ENCODE measurements at places on chromosomes 5 and 9.
A peak's percentile ranks its signal among the peaks of the same experiment; 100 is the strongest.

DNA sequence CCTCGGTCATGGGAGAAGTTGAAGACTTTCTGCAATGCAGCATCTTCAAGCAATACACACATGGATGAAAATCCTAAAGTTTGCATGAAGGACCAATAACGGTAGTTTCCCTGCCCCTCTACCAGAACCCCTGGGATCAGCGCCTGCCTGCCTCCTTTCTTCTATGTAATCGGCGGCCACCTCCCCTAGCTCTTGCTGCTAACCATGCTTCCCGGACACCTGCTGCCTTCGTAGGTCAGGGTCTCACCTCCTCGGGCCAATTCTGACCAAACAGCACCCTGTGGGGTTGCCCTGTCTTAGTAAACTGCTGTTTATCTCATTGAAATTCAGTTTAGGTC is 388 bp upstream of the MED10 start:
- peaks cover 4% of the 10 kb centered on the region for H3K27me3 ChIP-seq
- peak overlapping the region; percentile 98 for H3K4me3 ChIP-seq
- peak overlapping the region; percentile 42 for H3K27ac ChIP-seq
- DNase-seq, result no peak

DNA sequence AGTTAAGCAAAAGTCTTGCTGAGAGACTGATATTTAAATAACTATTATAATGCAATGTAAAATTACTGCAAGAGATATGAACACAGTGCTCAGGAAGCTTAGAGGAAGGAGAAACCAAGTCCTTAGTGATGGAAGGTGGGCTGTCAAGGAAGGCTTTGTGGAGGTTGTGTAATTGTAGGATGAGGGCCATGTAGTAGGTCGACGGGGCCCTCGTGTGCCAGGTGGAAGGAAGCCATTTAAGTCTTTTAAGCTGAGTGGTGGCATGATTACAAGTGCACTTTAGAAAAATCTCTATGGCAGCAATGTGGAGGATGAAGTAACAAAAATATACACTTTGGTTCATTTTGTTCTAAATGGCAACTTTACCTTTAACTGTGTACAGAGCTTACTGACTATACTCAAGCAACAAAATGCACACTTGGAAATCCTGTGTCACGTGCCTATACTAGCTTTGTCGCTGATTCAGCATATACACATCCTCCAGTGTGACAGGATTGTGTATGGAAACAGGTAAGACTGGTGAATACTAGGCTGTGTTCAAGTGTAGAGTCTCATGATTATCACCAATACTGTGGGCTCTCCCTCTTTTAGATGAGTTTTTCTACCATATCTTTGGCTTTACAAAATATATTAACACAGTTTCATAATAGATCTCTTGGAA is 78.6 kb downstream of the TMC1 start:
- H3K4me3 ChIP-seq, result no peak overlapping the region
- DNase-seq, result no peak
- no peaks in the 10 kb centered on the region for H3K36me3 ChIP-seq
- H3K4me1 ChIP-seq, result no peaks in the 10 kb centered on the region
- no peaks in the 10 kb centered on the region for H3K27me3 ChIP-seq
- H3K27ac ChIP-seq, result no peak overlapping the region

- no peak overlapping the region for H3K27ac ChIP-seq
- no peak overlapping the region for H3K4me3 ChIP-seq
- H3K4me1 ChIP-seq, result no peaks in the 10 kb centered on the region
- DNase-seq, result no peak
- H3K27me3 ChIP-seq, result no peaks in the 10 kb centered on the region
- H3K36me3 ChIP-seq, result no peaks in the 10 kb centered on the region
These were observed 60.7 kb upstream of the IFNE start for GRCh38 chr9:21542787-21543186.

DNA sequence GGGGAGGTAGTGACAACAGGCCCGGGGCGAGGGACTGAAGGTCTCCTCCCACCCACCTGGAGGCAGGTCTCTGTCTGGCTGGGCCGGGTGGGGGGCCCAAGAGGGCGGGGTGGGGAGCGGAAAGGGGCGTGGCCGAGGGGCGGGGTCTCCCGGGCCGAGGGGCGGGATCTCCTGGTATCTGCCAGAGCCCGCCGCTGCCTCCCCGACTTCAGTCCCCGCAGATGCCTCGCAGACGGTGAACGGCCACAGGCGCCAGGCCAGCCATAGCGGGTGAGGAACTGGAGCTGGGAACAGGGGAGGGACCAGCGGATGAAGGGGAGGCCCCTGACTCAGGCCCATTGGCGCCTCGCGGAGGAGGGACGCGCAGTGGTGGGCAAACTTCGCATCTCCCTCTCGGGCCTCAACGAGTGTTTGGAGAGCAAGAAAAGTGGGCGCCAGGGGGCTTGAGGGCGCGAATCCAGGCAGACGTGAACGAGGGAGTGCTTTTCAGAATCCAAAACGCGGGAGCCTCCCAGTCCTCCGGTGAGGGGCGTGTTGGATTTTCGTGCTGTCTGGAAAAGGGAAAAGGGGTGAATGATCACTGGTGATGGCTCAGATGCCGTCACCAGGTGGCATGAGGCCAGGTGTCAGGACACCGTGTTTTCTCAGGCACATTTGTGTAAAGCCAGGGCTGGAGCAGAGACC is at the start of gene ADGRD2:
TSS of gene ADGRD2 (plus strand) at position 211 of the 684 bp plus-strand sequence. CDS start 1,216 bp downstream, outside the sequence.
- H3K27me3 ChIP-seq, result peaks cover 58% of the 10 kb centered on the region
- H3K4me1 ChIP-seq, result no peaks in the 10 kb centered on the region
- H3K4me3 ChIP-seq, result no peak within 1 kb of the TSS

DNA sequence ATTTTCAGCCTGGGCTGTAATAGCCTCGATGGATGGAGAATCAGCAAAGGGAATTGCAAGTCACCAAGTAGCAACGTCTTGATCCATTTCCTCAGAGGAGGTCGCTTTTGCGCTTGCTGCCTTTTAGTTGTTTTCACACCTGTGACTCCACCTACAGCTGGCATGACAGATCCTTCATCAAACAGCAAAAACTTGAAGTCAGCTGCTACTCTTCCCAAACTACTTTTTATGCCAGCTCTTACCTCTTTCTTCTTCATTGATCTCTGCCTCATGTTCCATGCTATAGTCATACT is 107.7 kb downstream of the MAT2B start:
- no peak overlapping the region for H3K4me3 ChIP-seq
- H3K27me3 ChIP-seq, result no peaks in the 10 kb centered on the region
- H3K4me1 ChIP-seq, result no peaks in the 10 kb centered on the region
- no peak for DNase-seq
- H3K36me3 ChIP-seq, result no peaks in the 10 kb centered on the region
- no peak overlapping the region for H3K27ac ChIP-seq

DNA sequence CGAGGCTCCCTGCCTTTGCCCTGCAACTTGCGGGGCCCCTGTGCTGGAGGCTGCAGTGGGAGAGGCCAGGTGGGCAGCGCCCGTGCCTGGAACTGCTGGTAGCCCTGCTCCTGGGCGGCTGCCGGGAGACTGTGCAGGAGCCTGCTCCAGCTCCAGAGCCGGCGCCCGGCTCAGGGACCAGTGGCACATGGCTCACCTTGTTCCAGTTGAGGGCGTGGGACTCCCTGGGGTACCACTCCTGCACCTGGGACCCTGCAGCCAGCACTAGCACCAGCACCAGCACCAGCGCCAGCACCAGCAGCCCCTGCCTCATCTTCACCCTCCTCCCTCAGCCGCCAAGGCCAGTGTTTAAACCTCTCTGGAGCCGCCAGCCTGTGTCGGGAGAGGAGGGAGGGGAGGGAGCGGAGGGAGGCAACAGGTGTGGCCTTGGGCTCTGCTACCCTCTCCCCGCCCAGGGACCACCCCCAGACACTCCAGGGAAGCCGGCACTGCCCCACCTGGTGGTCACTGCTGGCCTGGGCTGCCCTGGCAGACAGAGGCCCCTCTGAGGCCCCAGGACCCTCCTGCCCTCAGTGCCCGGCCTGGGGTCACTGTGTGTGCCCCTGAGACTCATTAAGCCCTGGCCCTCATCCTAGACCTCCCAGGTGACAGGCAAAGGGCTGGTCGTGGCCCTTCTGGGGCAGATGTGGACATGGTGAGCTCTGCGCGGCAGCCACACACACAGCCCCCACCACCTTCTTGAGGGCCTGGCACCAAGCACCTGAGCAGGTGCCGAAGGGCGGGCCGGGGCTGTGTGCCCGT is at the start of gene LCN10:
TSS of gene LCN10 (minus strand) at position 350 of the 801 bp plus-strand sequence. CDS start at position 313, 37 bp downstream.
- H3K4me3 ChIP-seq, result peak within 1 kb of the TSS; percentile 29
- H3K27ac ChIP-seq, result no peak within 1 kb of the TSS
- H3K4me1 ChIP-seq, result peaks cover 23% of the 10 kb centered on the region
- H3K27me3 ChIP-seq, result peaks cover 38% of the 10 kb centered on the region
- DNase-seq, result no peak

DNA sequence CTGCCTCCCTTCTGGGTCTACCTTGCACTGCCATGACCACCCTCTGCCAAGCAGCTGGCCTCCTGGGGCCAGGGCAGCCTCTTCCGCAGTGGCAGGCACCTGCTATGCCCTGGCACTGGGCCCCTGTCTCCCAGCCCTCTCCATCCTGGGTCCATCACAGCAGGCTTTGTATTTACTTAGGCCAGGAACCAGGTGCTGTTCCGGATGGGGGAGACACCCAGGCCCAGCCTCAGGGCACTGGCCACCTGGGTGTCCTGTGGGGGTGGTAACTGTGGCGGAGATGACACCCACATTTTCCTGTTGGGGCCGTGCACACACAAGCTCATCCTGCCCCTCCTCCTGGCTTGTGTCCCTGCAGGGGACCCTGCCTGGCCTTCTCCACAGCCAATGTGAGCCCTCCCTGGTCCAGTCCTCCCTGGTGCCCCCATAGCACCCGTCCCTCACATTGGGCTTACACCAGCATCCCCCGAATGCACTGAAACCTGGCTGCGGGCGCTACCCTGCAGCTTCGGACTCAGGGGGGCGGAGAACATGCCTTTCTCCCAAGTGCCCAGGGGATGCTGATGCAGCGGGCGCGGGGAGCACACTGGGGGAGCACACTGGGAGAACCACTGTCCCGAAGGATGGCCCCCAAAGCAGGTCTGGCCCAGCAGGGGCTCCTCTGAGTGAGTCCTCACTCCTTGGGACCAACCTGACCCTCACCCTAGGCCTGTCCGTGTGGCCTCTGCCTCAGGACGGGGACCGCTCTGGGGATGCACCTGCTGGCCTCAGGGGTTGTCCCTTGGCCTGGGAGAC is 17.9 kb downstream of the FAM163B start:
- H3K36me3 ChIP-seq, result no peaks in the 10 kb centered on the region
- H3K27me3 ChIP-seq, result peaks cover 10% of the 10 kb centered on the region
- H3K4me3 ChIP-seq, result no peak overlapping the region
- H3K4me1 ChIP-seq, result no peaks in the 10 kb centered on the region

- no peak overlapping the region for H3K27ac ChIP-seq
- no peaks in the 10 kb centered on the region for H3K36me3 ChIP-seq
- H3K4me3 ChIP-seq, result no peak overlapping the region
- H3K27me3 ChIP-seq, result no peaks in the 10 kb centered on the region
These were observed 106.2 kb upstream of the EMB start for GRCh38 chr5:50547303-50547702.

GRCh38 chr9:93048566-93049448 is 9.7 kb upstream of the SUSD3 start:
- DNase-seq, result no peak
- H3K36me3 ChIP-seq, result no peaks in the 10 kb centered on the region
- no peak overlapping the region for H3K4me3 ChIP-seq
- H3K27me3 ChIP-seq, result no peaks in the 10 kb centered on the region
- H3K4me1 ChIP-seq, result peaks cover 18% of the 10 kb centered on the region

DNA sequence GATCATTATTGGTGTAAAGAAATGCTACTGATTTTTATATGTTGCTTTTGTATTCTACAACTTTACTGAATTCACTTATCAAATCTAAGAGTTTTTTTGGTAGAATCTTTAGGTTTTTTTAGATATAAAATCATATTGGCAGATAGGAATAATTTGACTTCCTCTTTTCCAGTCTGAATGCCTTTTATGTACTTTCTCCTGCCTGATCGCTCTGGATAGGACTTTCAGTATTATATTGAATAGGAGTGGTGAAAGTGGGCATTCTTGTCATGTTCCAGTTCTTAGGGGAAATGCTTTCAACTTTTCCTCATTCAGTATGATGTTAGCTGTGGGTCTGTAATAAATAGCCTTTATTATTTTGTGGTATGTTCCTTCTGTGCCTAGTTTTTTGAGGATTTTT is 8.3 kb downstream of the AHRR start:
- no peaks in the 10 kb centered on the region for H3K27me3 ChIP-seq
- H3K4me1 ChIP-seq, result no peaks in the 10 kb centered on the region
- H3K4me3 ChIP-seq, result no peak overlapping the region
- no peak for DNase-seq
- no peak overlapping the region for H3K27ac ChIP-seq
- H3K36me3 ChIP-seq, result no peaks in the 10 kb centered on the region

DNA sequence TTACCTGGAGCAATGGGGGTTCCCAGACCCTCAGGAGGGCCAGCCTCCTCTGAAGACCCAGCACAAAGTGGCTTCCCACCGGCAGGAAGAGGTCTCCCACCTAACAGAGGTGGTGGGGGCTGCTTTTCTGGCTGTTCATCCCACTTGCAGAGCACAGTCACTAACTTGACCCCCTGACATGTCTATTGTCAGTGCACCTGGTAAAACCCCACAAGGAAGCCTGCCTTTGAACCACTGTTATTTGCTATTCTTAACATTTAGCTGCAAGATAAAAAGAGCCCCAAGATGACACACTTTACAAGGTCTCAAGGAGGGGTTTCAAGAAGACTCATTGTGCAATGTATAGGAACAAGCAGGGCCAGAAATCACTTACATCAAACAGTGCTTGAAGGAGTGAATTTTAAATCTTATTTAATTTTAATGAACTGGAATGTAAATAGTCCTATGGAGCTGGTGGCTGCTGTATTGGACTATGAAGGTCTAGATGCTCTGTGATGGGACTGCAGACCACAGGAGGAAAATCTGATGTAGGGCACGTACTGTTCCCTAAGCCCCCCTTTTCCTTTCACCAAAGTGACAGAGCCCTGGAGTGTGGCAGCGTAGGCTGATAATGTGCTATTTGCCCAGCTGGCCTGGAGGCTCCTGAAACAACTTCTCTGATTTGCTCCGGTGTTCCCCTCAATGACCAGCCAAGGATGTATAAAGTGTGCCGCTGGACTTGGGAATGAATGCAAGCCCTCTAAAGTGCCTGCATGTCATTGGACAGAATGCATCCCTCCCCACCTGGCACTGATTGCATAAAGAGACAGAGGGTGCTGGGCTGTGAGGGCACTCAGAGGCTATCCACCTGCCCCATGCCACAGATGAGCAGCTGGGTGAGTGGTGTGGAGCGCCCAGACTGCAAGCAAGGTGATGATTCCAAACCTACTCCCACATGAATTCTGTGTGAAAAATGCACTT is 80.2 kb downstream of the PTPN3 start:
- no peak for DNase-seq
- no peak overlapping the region for H3K4me3 ChIP-seq
- H3K4me1 ChIP-seq, result no peaks in the 10 kb centered on the region
- H3K27me3 ChIP-seq, result no peaks in the 10 kb centered on the region
- no peak overlapping the region for H3K27ac ChIP-seq

DNA sequence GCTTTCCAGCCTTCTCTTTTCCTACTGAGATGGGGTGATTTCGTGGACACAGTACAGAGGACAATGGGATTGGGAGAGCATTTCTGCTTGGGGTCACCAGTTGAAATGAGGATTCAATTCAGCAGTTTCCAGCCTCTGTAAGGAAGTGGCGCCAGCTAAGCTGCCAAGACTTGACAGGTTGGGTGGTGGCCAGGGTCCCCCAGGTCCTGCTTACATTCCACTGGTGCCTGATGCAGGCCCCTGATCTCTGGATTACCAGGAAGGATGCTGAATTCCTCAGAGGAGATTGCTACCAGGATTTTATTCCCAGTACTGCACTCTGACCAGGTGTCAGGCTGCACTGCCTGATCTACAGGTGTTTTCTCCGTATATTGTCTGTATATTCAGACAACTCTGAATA is 119.7 kb downstream of the PSD2 start:
- no peak for DNase-seq
- H3K27ac ChIP-seq, result no peak overlapping the region
- no peaks in the 10 kb centered on the region for H3K36me3 ChIP-seq
- no peaks in the 10 kb centered on the region for H3K4me1 ChIP-seq

All from lower lobe of right lung (tissue), 2 donors.